Stimulated activated naive B cell treated with anti-CD40 and anti-IgM and Interleukin-4, amounts not matched to agents 10 μg/mL and 1 μg/mL and 100 μg/mL, for 72 hours (primary cell): ENCODE measurements at places on chromosomes 13 and 19.

DNA sequence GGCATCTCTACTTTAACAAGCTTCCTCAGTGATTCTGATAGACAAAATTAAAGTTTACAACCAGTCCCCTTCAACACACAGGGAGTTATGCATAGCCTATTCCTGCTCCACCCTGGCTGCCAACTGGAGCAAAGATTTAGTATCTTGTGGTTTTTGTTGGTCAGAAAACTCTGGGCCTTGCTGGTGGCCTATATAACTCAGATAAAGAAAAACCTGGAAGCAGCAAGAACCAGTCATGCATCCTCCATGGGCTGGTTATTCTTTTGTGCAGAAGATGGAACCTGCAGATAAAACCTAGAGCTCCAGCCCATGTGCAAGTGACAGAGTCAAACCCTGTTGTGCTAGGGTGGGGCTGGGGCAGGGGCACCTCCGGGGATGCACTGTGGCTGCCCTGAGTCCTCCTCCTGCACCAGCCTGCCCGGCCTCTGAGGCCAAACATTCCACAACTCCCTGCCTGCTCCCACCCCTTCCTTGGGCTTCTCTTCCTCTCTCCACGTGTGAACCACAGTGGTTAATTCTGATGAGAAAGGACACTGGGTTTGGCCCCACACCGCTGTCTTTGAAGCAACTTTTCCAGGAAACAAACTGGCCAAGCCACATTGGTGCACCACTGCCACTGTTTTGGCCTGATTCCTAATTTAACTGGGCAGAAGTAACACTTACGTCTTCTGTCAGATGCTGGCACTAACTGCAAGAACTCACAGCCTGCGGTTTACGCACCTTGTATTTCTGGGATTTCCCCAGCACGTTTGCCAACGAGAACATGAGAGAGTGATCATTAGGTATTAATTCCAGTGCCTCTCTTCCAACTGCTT is 23.3 kb upstream of the GGACT start:
- no peaks in the 10 kb centered on the region for H3K27me3 ChIP-seq
- peak overlapping the region; percentile 87 for H3K27ac ChIP-seq
- H3K4me3 ChIP-seq: peak overlapping the region; percentile 15

DNA sequence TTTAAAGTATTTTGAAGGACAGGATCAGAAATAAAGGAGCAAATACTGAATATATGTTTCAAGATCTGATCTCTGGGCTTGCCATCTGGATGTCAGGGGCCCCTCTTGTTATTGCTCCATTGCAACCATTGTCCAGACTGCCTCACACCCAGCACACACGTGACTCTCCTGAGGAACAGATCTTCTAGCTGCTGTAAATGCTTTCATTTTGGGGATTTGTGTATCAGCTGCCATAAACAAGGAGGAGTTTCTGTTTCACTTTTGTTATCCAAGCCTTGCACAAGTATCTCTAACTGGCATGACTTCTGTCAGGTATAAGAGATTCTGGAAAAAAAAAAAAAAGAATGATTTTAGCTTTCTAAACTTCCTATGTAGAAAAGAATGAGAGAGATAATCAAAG is 1624.1 kb upstream of the PRR20A start:
- no peak for DNase-seq
- H3K36me3 ChIP-seq: no peaks in the 10 kb centered on the region
- no peaks in the 10 kb centered on the region for H3K27me3 ChIP-seq
- no peaks in the 10 kb centered on the region for H3K4me1 ChIP-seq
- H3K27ac ChIP-seq: no peak overlapping the region
- H3K4me3 ChIP-seq: no peak overlapping the region

GRCh38 chr19:43485951-43486350 is 18.6 kb downstream of the PHLDB3 start:
- H3K27me3 ChIP-seq: no peaks in the 10 kb centered on the region
- H3K4me3 ChIP-seq: no peak overlapping the region
- DNase-seq: no peak
- peaks cover 7% of the 10 kb centered on the region for H3K36me3 ChIP-seq
- H3K27ac ChIP-seq: no peak overlapping the region
- peaks cover 43% of the 10 kb centered on the region for H3K4me1 ChIP-seq

DNA sequence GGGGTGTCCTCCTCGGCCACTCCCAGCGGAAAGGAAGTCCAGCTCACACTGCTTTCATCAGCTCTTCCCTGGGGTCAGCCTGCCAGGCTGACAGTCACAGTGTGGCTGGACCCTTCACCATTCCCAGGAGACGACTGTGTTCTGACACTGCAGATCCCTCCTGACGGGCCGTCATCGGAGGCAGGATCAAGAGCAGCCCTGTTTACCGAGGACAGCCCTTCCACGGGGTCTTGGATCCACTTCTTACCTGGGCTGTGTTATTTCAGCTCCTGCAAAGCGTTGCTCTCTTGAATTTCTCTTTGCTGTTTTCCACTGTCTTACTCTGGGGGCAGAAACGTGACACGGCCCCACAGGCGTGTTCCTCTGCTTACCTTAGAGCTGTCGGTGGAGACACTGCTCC is 149.9 kb upstream of the SOX1 start:
- no peaks in the 10 kb centered on the region for H3K36me3 ChIP-seq
- peaks cover 4% of the 10 kb centered on the region for H3K27me3 ChIP-seq
- no peak for DNase-seq
- H3K27ac ChIP-seq: no peak overlapping the region
- H3K4me3 ChIP-seq: no peak overlapping the region

DNA sequence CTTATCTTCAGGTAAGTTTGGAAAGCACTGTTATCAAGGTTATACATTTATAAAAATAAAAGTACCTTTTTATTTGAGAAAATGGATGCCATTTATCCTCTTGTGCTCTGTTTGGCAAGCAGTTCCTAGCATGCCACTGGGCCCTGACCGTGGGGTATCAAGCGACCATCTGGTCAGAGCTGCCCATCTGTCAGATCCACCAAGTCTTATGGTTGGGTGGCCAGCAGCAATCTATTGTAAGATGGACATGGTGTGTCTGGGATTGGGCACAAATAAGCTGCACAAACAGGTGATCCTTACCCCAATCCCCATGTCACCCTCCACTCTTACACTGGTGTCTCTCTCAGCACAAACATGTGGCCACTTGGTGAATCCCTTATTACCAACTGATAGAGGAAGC is 178.5 kb downstream of the DLEU7 start:
- H3K36me3 ChIP-seq: peaks cover 3% of the 10 kb centered on the region
- H3K27me3 ChIP-seq: no peaks in the 10 kb centered on the region
- no peak overlapping the region for H3K4me3 ChIP-seq
- no peak for DNase-seq
- no peaks in the 10 kb centered on the region for H3K4me1 ChIP-seq

DNA sequence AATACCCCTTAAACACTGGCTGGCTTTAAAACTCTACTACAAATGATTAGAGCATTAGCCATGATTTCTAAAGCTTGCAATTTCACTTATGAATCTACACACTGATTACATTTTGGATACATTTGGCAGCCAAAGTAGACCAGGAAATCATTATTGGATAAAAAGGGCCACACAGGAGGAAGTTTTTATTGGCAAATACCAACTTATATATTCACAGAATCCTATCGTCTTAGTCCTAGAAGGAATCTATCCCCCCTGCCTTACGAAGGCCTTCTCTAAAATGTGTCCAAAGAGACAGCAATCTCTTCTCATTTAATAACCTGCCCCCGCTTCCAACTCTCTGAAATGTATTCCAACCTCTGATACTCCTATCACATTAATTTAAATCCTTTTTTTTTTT is 52.5 kb downstream of the KLF5 start:
- no peak overlapping the region for H3K27ac ChIP-seq
- H3K4me1 ChIP-seq: peaks cover 3% of the 10 kb centered on the region
- peaks cover 5% of the 10 kb centered on the region for H3K27me3 ChIP-seq
- no peaks in the 10 kb centered on the region for H3K36me3 ChIP-seq
- H3K4me3 ChIP-seq: no peak overlapping the region

GRCh38 chr19:19493841-19494546 is 21.4 kb downstream of the TSSK6 start:
- H3K4me3 ChIP-seq: no peak overlapping the region
- peaks cover 24% of the 10 kb centered on the region for H3K4me1 ChIP-seq
- H3K27me3 ChIP-seq: no peaks in the 10 kb centered on the region
- H3K36me3 ChIP-seq: peaks cover 39% of the 10 kb centered on the region
- no peak for DNase-seq

DNA sequence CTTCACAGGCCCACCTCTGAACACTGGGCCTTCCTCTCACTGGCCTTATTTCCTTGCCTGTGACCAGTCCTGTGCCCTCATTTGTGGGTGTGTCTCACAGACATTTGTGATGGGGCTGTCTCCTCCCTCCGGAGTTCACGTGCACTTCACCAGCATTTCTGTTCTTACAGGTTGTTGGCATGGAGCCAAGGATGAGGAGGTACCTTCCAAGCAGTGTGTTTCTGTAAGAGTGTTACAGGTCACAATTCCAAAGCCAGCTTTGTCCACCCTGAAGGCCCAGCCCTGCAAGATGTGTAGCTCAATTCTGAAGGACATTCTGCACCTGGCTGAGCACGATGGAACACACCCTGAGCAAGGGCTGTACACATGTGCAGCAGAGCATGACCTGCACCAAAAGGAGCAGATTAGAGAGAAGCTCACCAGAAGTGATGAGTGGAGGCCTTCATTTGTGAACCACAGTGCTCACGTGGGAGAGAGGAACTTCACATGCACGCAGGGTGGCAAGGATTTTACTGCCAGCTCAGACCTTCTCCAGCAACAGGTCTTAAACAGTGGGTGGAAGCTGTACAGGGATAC is 8.1 kb downstream of the ZNF749 start:
- peaks cover 31% of the 10 kb centered on the region for H3K4me1 ChIP-seq
- H3K27ac ChIP-seq: no peak overlapping the region

- no peak for DNase-seq
- H3K4me1 ChIP-seq: peaks cover 2% of the 10 kb centered on the region
- H3K27me3 ChIP-seq: no peaks in the 10 kb centered on the region
- H3K36me3 ChIP-seq: peaks cover 69% of the 10 kb centered on the region
- H3K4me3 ChIP-seq: no peak overlapping the region
These were observed 13.2 kb upstream of the ZNF254 start for GRCh38 chr19:24073807-24074206.

DNA sequence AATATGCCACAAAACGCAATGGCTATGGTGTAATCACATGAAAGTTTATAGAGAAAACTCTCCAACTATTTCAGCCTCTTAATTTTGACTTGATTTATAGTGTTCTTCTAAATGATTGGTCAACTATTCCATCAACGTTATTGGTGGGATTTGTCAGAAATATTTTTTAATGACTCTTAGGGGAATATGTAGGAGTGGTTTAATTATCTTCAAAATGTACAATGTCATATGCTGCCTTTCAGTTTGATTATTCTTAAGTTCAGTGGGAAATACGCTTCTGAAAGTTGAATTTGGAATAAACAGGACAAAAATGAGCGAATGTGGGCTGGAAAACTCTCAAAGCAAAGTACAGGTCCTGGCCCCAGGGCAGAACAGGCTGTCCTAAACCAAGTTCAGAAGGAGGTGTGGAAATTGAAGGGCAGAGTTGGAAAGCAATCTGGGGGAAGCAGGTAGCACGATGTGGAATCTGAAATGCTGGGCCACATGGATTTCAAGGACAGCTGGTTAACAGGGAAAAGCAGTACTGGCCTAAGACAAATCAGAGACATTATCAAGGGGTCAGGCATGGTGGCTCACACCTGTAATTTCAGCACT is 60.8 kb upstream of the MYCBP2 start:
- peaks cover 5% of the 10 kb centered on the region for H3K27me3 ChIP-seq
- H3K4me1 ChIP-seq: peaks cover 9% of the 10 kb centered on the region
- H3K4me3 ChIP-seq: no peak overlapping the region
- H3K36me3 ChIP-seq: peaks cover 2% of the 10 kb centered on the region
- DNase-seq: no peak

DNA sequence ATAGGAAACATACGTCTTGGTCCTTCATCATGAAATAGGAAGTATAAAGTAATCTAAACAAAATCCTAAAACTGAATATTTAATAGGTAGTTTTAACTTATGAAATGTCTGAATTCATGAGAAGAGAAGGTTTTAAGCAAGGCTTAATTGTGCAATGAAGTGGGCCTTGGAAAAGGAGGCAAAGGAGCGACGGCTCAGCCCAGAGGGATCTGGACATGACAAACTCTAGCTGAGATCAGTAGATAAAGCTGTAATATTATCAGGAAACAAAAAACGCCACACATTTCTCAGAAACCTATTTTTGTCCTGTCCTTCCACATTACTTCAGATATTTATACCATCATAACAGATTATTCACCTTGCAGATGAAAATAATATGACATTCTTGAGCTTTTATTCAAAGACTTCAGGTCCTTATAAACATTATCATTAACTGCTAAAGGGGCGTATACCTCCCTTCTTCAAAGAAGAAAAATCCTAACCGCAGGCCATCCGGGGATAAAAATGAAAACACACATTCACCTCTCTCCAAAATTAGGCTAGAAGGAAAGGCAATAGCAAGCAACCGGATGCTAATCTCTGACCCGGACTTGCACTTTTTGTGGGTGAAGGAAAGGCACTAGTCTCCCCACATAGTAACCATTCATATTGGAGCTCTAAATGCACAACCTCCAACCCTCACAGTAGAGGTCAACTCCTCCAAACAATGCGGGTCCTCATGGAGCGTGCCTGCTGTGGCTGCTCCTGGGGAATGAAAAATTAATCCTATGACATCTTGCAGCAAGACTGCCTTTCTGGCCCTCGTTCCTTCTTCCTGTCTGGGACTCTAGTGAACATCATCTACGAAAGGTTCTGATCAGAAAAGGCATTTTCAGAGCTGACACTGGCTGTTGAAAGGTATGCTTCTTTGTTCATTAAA is 108.8 kb downstream of the TBC1D4 start:
- no peaks in the 10 kb centered on the region for H3K36me3 ChIP-seq
- no peaks in the 10 kb centered on the region for H3K4me1 ChIP-seq
- H3K27me3 ChIP-seq: no peaks in the 10 kb centered on the region

GRCh38 chr19:3041761-3042620 is 12.9 kb upstream of the TLE2 start:
- peaks cover 25% of the 10 kb centered on the region for H3K4me1 ChIP-seq
- H3K4me3 ChIP-seq: peak overlapping the region; percentile 19
- H3K27me3 ChIP-seq: no peaks in the 10 kb centered on the region
- H3K27ac ChIP-seq: peak overlapping the region; percentile 60
- DNase-seq: no peak

GRCh38 chr13:104831831-104832230 is 1703.6 kb downstream of the EFNB2 start:
- H3K4me1 ChIP-seq: no peaks in the 10 kb centered on the region
- H3K36me3 ChIP-seq: no peaks in the 10 kb centered on the region
- no peak overlapping the region for H3K4me3 ChIP-seq
- H3K27me3 ChIP-seq: no peaks in the 10 kb centered on the region

- H3K27me3 ChIP-seq: no peaks in the 10 kb centered on the region
- H3K27ac ChIP-seq: no peak overlapping the region
- DNase-seq: peak; percentile 68
- peak overlapping the region; percentile 94 for H3K4me3 ChIP-seq
These were observed 625 bp upstream of the ZNF20 start for GRCh38 chr19:12140545-12141404.

DNA sequence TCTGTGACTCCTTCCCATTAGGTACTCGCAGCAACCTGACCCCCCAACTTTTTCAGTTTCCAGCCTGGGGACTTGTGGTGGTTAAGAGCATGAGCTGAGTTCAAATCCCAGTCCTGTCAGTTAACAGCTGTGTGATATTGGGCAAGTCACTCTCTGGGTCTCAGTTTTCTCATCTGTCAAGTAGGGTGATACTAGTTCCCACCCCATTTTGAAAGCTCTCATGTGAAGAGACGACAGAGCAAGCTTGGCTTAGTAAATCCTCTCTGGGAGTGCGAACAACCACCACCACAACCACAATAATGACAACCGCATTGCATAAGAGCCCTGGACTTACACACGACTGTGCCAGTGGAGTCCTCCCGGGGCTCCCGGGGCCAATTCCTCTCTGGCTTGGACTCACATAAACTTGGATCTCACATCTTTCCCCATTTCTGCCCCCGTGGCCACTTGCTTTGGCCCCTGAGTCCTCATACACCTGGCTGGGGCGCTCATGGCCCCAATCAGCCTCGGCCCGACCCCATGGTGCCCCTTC is 454 bp downstream of the BLVRB start:
- H3K36me3 ChIP-seq: peaks cover 7% of the 10 kb centered on the region
- peak overlapping the region; percentile 93 for H3K27ac ChIP-seq
- peaks cover 16% of the 10 kb centered on the region for H3K27me3 ChIP-seq
- peak; percentile 9 for DNase-seq
- H3K4me3 ChIP-seq: peak overlapping the region; percentile 97
